Activated CD8-positive, alpha-beta memory T cell treated with anti-CD3 and anti-CD28 coated beads, Interleukin-2, amount 10 ng/mL, durations not matched to agents 7 days and 5 days (primary cell): ENCODE measurements at places on chromosomes 4 and X. TPM values are rescaled to one million over a fixed set of nuclear protein-coding genes. Genes with fewer than 3 reads are reported as not detected.

- peak; percentile 86 for DNase-seq
Observed at GRCh38 chr4:140152013-140152703, 1.8 kb downstream of the MAML3 start.

DNA sequence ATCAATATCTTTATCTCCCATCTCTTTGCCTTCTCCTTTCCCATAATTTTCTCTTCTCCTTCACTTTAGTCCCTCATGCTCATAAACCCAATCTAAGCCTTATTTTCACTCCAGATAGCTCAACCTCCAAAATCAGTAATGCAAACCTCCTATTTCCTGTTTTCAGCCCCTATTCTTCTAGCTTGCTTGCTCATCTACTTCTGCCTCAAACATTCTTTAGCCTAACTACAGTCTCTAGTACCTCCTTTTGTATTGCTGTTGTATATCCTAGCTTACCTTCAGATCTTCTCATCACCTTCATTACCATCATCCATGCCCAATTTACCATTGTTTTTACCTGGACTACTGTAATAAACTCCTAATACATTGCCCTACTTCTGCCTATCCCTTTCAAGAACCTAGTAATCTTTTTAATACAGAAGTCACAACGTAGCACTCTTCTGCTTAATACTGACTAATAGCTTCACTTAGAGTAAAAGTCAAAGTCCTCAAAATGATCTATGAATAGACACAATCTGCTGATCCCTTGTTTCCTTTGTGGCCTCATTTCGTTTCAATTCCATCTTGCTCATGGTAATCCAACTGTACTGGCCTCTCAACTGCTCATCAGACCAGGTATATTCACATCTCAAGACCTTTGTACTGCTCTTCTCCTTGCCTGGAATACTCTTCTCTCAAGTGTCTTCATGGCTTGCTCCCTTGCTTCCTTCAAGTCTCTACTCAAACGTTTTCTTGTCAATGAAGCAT lies 123.4 kb downstream of the FAM13A start:
- DNase-seq = no peak

- DNase-seq = no peak
Observed at GRCh38 chr4:122584519-122584918, 36.3 kb downstream of the IL21 start.

GRCh38 chrX:9278475-9279233 lies 186.2 kb upstream of the TBL1X start:
- no peak for DNase-seq

- peak; percentile 63 for DNase-seq
Observed at GRCh38 chrX:153662266-153662665, 11.3 kb downstream of the PNCK start.

DNA sequence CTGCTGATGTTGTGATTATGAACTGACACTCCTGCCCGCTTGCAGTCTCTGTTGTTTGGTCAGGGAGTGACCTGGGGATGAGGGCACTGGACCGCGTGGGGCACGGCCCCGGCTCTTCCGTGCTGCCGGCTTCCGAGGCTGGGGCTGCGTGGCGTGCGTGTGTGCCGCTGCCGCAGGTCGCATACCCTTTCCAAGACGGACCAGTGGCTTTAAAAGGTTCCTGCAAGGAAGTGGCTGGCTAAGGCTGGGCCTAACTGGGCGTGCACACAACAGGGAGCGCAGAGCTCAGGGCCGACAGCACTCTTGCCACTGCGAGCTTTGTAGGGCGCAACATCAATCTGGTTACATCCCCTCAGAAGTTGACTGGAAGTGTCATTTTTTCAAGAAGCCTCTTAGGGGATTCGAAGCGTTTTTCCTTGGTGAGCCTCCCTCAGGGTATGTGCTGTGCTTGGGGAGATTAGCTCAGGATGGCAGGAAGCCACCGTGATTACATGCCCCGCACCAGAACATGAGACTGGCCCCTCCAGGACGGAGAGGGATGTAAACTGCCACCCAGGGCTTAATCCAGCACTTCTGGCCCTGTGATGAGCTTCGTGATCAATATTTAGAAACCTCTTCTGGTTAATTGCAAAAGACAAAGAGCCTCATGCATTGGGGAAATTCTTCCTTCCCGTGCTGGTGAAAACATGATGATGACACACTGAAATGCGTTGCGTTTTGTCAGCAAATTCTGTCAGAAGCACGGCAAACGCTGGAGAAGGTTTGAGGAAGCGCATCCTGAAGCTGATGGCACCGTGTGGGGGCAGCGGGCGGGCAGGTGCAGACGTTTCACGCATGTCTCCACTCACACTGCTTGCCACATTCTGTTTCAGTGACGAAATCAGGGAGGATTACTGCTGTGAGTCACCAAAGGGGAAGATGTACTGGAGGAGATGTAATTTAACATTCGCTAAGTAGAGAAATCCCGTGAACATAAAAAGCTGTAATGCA lies 11.1 kb downstream of the MAEA start:
- no peak for DNase-seq

DNA sequence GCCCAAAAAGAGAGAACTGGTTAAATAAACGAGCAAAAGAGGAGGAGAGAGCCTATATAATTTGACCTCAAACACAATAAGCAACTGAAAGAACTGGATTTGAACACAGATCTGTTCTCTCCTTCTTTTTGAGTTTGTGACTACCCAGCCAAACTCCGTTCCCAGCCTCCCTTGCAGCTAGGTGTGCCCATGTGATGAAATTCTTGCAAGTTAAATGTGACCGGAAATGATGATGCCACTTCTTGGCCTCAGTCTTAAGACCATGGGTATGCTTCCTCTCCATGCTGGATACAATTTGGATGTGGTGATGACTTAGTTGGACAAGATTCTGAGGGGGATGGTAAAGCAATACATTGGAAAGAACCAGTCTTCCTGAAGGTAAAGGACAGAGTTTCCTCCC lies 204.1 kb downstream of the PTTG2 start:
- DNase-seq = no peak

DNA sequence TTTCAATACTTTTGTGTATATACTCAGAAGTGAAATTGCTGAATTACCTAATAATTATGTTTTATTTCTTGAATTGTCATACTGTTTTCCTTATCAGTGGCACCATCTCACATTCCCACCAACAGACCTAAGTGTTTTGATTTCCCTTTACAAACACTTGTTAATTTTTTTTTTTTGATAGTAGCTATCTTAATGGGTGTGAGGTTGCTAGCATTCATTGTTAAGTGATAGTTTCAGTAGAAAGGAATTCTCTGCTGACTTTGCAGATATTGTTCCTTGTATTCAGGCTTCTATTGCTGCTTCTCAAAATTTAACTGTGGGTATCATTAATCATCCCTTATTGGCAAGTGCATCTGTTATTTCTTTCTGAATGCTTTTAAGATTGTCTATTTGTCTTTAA lies 927.5 kb upstream of the SLIT2 start:
- no peak for DNase-seq

The SH3RF1 gene
- total RNA-seq = 0.35 TPM

The FGFBP2 gene
- total RNA-seq = 9.0 TPM

The TMEM144 gene
- total RNA-seq = not detected

The USP27X gene
- 1.0 TPM for total RNA-seq

The USP46 gene
- 7.7 TPM for total RNA-seq

The MAGEA8 gene
- not detected for total RNA-seq

The SCRG1 gene
- not detected for total RNA-seq
